ENCODE measurements at places on chromosomes 5 and 9.

GRCh38 chr9:74094766-74095165, 402.4 kb upstream of the RORB start:
- DNase-seq, result no peak

DNA sequence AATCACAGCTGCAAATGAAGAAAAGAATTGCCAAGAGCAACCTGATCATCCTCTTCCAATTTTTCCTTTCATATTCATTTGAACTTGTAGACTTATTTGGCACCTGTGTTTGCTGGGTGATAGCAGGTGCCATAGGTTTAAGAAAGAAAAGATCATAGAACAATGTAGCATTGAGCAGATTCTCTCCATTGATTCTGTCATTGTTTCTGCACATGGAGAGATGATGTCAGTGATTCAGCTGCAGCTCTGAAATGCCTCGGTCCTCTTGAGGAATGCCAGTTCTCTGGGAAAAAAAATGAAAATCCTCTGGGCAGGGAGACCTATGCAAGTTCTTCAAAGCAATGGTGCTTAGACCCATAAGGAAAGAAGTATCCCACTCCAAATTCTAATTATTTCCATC, 418.1 kb upstream of the KLF4 start:
- DNase-seq, result no peak

- DNase-seq, result no peak
These were observed 347.3 kb upstream of the TRPC7 start for GRCh38 chr5:136712628-136713027.

DNA sequence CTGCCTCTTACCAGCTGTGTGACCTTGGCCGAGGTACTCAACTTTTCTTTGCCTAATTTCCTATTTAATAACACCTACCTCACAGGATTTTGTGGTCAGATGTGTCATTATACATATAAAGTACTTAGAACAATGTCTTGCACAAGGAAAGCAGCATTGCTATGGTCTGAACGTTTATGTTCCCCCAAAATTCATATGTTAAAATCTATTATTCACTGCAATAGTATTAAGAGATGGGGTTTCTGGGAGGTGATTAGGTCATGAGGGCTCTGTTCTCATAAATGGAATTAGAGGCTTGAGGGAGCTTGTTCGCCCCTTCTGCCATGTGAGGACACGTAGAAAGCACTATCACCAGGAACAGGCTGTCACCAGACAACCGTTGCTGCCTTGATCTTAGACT, 10.9 kb upstream of the RNF145 start:
- no peak for DNase-seq

DNA sequence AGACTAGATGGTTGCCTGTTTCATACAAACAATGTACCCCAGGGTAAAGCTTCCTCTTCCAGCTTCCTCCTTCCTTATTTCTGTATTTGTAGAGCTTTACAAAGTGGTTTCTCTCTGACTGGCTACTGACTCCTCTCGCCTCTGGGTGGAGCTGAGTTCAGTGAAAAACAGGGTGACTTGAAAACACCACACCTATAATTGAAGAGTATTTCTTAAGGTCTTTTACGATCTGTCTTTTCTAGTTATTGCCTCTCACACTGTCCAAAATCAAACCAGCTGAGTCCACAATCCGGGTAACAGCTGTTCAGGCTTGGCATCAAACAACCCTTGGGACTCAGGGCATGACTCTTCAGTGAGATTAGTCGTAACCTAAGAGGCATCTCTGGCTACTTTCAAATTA, 200.4 kb downstream of the ARRDC3 start:
- DNase-seq, result no peak

GRCh38 chr9:133904346-133905090, 87.6 kb downstream of the VAV2 start:
- DNase-seq, result no peak

DNA sequence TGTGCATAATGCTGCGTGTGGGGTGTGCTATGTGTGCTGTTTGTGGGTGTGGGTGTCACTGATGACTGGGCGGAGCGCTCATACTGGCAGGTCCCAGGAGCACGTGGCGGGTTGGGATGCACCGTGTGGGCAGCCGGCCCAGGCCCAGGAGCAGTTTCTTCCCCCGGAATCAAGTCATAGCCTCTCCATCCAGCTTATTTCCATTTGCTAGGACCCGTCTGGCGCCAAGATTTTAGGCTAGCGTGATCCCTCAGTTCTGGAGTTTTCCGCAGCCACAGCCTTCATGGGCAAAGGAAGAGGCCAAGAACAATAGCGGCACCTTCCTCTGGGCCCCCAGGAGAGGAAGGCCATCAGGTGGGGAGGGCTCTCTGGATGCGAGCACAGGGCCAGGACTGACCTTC, 43.3 kb upstream of the NEURL1B start:
- DNase-seq, result no peak

- DNase-seq, result no peak
These were observed 420.8 kb upstream of the ACTBL2 start for GRCh38 chr5:57903458-57903857.

GRCh38 chr9:134968823-134969090, 51.0 kb upstream of the FCN1 start:
- DNase-seq, result no peak

- no peak for DNase-seq
These were observed 62.8 kb upstream of the TLX3 start for GRCh38 chr5:171246231-171246630.

DNA sequence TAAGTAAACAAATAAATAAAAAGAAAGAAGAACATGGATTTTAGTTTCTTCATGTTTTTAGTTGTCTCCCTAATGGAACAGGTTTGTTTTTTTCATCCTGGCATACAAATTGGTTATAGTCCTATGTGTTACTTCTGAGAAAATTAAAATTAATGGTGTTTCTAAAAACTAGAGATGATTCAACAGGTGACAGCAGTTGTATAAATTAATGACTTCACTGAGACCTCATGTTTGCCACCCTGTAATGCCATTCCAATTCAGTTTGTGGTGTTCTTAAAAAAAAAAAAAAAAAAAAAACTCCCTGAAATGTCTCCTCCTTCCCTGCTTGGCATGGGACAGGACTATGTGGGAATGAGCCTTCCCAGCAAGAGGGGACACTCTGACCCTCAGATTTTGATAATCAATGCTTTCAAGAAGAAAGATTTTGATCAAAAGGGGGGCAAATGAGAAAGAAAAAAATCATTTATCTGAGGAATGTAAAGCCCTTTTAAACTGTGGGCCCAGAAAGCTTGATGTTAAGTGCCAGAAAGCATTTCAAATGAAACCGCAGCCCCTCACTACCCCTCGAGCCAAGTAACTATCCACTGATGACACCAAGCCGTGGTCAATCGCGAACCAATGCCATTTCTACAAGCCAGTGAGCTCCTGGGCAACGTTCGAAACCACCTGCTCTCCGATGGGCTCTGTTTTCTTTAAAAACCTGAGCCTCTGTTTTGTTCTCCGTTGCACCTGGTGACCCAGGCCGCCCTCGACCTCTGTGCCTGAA, 941 bp downstream of the EXD3 start:
- no peak for DNase-seq

DNA sequence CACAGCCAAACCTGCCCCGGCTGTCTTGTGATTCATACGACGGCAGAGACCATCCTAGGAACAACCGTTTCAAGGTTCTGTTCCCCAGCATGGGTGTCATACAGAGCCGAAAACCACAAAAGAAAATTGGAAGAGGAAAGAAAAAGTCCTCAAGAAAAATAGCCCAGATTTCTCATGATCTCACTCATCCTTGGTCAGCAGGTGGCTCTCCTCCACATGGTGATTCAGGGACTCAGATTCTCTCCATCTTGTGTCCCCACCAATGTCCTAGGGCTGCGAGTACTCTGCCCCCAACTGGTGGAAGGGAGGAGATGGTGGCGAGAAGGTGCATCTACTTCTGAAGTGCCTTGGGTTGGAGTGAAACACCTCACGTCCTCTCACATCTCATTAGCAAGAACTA, 25.6 kb downstream of the PDZD2 start:
- no peak for DNase-seq

DNA sequence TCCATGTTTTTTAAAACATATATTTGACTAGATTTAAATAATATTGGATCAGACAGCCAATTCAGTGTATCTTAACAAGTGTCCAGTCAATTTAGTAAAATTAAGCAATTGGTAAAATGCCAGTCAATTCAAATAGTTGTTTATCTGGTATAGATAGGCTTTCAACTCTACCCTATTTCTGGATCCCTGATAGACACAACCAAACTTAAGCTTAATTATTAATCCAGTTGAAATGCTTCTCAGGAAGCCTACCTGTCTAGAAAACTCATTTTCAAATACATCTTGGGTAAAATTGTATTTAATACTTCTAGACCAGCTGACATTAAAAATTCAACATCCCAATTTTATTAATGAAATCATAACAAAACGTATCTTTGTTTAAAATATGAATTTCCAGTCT, 710.8 kb upstream of the GRAMD2B start:
- no peak for DNase-seq

Data from COR-L47 (cell line).